ENCODE measurements at places on chromosomes 12 and 14.

- DNase-seq = no peak
These were observed 26.2 kb upstream of the CMA1 start for GRCh38 chr14:24534286-24534685.

DNA sequence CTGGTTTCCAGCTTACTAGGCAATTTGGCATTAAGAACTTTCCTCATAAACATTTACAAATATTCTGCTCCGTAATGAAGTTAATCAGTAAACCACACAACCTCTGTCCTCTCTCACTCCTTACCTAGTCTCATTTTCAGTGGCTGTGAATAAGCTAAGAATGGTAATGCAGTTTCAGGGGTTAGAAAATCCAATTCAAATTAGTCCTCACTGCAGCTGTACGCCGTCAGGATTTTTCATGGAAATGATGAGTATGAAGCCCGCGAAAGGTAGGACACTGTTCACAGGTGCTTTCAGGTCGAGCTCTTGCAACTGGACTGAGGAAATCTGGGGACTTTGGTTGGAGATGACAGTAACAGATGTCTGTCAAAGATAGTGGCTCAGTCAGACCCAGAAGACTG lies 29.6 kb downstream of the NR1H4 start:
- no peak for DNase-seq

GRCh38 chr12:12210983-12211382 lies 55.9 kb downstream of the LRP6 start:
- DNase-seq = no peak

DNA sequence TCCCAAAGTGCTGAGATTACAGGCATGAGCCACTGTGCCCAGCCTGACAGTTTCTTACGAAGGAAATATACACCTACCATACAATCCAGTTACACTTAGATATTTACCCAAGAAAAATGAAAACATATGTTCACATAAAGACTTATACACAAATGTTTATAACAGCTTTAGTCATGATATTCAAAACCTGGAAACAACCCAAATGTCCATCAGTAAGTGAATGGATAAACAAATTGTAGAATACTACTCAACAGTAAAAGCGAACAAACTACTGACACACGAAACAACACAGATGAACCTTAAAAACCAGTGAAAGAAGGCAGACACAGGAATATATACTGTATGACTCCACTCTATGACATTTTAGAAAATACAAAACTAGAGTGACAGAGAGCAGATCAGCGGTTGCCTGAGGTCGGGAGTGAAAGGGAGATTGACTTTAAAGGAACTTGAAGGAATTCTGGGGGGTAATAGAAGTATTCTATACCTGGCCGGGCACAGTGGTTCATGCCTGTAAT lies 83.6 kb downstream of the SPRING1 start:
- DNase-seq = no peak

DNA sequence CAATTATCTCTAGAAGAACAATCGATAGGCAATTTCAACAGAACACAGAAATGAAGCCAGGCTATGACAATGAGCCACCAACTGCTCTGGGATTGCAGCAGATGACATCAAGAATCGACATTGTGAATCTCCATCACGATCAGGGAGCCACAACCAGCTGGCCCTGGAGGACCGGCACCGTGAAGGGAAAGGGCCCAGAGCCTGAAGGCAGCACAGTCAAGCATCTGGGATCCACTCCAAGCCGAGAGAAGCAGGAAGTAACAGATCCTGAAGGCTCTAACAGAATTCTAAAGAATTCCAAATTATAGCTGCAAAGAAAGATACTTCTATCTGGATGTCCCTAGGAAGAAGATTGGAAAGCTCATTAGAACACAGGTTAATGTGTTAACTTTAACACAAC lies 61.0 kb downstream of the LRRC74A start:
- no peak for DNase-seq

GRCh38 chr14:103908580-103908979 lies 19.7 kb upstream of the TDRD9 start:
- no peak for DNase-seq

GRCh38 chr14:88604212-88604611 lies 41.4 kb downstream of the ZC3H14 start:
- no peak for DNase-seq

- no peak for DNase-seq
These were observed 26.1 kb downstream of the NCOR2 start for GRCh38 chr12:124541322-124541721.

DNA sequence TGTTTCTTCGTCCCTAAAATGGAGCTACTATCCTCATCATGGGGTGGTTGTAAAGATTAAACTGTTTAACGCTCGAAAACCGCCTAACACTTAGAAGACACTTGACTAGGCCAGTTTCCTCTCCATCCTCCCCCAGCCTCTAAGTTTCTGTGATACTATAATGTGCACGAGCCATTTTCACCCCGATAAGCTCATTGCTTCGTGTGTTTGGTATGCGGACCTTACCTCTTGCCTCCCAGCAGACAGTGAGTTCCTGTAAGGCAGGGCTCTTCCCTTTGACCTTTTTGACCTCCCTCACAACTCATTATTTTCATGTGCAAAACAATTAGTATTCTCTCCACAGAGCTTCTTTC lies 499 bp upstream of the GXYLT1 start:
- DNase-seq = no peak

DNA sequence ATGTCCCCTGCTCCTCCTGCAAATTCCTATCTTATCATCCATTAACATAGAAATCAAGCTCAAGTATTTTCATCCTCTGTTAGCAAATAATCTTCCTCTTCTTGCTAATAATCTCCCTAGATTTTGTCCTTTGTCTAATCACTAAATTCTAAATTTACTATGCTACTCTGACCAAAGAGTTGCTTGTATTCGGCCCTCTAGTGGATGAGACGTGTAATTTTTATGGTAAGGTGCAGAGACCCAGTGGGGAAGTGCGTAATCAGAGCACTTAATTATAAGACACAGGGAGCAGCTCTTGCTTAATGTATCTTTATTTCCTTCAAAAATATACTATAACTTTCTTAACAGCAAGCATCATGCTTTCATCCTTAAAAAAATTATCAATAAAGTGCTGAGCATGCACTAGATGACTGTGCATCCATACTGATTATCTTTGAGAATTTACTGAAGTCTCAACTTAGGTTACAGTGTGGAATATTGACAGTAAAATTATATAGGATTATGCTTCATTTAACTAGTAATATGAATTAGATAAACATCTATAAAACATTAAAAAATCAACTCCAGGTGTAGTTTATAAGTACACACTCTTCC lies 212.6 kb downstream of the SLC16A7 start:
- DNase-seq = no peak

- no peak for DNase-seq
These were observed 92.8 kb downstream of the DIO3 start for GRCh38 chr14:101654051-101654450.

- DNase-seq = no peak
These were observed 19.5 kb downstream of the CCDC91 start for GRCh38 chr12:28209782-28210181.

- DNase-seq = no peak
These were observed 2.5 kb upstream of the PAPLN start for GRCh38 chr14:73234586-73235394.

DNA sequence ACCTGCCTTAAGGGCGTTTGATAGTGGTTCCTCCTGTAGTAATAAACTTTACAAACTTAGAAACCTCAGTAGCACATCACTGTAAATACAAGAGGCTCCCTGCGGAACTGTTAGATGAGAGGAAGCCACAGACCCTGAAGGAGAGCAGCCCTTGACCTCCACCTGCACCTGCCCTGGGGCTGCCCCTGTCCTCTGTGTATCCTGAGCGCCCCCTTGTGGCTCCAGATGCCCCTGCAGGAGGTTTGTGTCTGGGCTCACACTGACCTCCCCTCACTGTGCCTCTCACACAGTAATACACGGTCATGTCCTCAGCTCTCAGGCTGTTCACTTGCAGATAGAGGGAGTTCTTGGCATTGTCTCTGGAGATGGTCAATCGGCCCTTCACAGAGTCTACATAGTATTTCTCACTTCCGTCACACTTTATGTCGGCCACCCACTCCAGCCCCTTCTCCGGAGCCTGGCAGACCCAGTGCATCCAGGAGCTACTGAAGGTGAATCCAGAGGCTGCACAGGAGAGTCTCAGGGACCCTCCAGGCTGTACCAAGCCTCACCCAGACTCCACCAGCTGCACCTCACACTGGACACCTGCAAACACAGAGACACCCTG lies 1059.8 kb downstream of the TMEM121 start:
- DNase-seq = no peak

GRCh38 chr12:121205491-121205890 lies 4.4 kb upstream of the P2RX4 start:
- no peak for DNase-seq

- DNase-seq = no peak
These were observed 14.7 kb downstream of the JAG2 start for GRCh38 chr14:105153739-105154475.

DNA sequence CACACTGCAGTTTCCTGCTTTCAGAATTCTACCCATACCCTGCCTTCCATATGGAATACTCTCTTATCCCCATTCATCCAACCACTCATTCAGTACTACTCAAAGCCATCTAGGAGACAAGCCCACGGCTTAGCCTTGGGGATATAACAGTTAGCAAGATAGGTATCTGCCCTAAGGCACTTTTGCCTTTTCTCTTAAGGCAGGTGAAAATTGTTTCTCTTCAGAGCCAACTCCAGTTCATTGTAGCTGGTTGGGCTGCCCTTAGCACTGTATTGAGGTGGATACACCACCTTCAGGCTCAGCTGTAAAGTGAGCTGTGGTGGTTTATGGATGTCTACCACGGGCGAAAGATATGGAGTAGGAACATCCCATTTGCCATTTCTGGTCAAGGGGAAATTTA lies 729.7 kb upstream of the TBX3 start:
- DNase-seq = no peak

DNA sequence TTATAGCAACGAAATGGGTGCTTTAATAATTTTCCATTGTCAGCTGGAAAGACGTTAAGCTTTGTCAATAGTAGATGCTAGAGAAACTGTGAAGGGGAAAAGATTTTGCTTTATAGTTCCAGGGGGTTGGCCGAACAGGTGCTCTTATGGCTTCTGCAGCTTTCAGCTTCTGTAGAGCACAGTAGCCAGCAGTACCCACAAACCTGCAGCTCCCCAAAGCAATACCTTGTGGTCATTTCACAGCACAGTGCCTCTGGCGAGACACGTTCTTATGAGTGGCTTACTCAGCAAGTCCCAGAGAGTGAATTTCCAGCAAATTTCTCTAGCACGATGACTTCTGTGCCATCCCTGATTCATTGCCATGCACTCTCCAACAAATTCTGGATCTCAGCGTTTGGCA lies 416.3 kb upstream of the ATP2B1 start:
- no peak for DNase-seq

- DNase-seq = no peak
These were observed 20.3 kb upstream of the TMTC1 start for GRCh38 chr12:29804019-29804418.

DNA sequence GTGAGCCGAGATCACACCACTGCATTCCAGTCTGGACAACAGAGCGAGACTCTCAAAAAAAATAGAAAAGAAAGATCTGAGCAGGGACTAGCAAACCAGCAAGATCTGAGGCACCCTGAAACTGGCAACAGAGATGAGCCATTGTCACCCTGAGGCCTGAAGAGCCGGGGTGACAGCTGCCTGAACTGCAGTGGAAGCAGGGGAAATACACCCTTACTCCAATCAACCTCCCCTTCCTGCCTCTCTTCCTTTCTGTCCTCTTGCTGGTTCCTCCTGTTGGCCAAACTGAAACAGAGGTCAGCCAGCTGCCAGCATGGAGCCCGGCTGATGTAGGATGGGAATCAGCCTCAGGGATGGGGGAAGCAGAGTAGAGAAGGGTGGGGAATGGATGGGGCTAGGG lies 192.0 kb downstream of the CHST11 start:
- DNase-seq = no peak

DNA sequence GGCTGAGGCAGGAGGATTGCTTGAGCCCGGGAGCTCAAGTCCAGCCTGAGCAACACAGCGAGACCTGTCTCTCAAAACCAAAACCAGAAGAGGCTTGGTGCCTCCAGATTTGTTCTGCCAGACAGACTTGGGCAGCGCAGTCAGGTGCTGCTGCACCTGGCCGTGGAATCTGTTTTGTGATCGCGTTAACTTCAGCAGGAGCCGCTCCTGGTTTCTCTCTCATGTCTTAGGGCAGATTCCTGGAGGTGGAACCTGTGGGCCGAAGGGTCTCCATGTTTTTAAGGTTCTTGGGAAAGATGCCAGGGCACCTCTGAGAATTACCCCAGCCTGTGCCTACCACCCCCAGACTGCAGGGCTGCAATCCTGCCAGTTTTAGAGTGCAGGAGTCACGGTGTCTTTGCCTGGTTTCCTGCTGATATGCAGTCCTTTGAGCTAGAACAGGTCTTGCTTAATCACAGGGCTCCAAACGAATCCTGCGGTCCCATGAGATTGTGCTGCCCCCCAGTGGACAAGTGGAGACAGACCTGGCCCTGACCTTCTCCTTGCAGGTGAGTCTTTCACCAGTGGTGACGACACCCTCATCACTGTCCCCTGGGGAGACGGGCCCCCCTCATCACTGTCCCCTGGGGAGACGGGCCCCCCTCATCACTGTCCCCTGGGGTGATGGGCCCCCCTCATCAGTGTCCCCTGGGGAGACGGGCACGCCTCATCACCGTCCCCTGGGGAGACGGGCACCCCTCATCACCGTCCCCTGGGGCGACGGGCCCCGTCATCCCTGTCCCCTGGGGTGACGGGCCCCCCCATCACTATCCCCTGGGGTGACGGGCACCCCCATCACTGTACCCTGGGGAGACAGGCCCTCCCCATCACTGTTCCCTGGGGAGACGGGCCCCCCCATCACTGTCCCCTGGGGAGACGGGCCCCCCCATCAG lies 37.6 kb downstream of the PACS2 start:
- DNase-seq = peak; percentile 90

DNA sequence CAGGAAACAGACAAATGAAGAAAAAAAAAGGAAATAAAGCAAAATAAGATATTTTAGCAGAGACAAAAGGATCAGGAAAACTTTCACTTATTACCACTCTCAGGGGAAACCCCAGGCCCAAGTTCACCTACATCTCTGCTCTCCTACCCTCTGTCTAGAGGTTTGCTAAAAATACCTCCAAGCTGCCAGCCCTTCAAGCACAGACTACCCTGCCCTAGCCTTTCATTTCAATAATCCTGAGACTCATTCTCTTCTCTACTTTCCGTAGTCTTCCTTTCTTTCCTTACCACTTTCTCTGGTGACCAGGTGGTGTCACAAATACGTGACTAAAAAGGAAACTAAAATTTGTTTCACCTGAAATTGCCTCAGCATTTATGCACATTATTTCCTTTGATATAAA lies 33.8 kb downstream of the RPAP3 start:
- no peak for DNase-seq

- DNase-seq = no peak
These were observed 27.4 kb downstream of the KTN1 start for GRCh38 chr14:55607386-55607785.

Data from WTC11 (cell line).